ENCODE measurements at places on chromosomes 16 and 17.

GRCh38 chr17:1484676-1485422, 7.6 kb downstream of the MYO1C start:
- DNase-seq, result no peak

DNA sequence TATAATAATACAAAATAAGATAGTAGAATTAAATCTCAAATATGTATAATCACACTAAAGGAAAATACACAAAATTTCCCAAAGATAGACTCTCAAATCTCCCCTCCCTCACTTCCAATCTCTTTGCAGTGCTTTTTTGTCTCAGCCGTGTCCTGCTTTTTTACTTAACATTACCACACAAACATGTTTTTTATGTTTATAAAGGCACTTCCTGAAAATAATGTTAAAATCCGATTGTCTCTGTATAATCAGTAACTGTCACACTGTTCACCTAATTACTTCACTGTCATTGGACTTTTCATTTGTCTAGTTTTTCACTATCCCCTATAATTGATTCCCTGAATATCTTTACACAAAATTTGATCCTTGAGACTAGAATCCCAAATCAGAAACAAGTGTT, 38.2 kb upstream of the ALDH3A2 start:
- no peak for DNase-seq

DNA sequence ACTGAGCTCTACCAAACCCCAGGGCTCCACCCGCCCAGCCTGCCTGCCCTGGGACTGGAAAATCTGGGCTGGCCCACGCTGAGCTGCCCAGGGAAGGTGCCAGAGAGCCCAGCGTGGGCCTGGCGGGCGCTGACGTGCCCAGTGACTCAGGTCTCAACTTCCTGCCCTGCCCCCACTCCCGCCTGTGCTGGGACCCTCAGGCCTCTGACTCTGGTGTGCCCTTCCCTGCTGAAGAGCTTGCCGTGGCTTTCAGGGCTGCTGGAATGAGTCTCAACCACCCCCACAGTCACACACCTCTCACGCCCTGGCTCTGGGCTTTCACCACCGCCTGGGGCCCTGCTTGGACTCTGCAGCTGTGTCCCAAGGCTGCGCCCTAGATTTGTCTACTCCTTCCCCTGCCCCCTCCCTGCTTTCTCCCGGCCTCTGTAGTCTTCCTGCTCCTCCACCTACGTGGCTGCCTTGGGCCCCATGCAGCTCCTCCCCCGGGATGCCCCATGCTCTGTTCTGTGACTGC, 10.4 kb downstream of the LLGL1 start:
- DNase-seq, result no peak

GRCh38 chr17:43411749-43412148, 13.0 kb downstream of the ARL4D start:
- DNase-seq, result no peak

DNA sequence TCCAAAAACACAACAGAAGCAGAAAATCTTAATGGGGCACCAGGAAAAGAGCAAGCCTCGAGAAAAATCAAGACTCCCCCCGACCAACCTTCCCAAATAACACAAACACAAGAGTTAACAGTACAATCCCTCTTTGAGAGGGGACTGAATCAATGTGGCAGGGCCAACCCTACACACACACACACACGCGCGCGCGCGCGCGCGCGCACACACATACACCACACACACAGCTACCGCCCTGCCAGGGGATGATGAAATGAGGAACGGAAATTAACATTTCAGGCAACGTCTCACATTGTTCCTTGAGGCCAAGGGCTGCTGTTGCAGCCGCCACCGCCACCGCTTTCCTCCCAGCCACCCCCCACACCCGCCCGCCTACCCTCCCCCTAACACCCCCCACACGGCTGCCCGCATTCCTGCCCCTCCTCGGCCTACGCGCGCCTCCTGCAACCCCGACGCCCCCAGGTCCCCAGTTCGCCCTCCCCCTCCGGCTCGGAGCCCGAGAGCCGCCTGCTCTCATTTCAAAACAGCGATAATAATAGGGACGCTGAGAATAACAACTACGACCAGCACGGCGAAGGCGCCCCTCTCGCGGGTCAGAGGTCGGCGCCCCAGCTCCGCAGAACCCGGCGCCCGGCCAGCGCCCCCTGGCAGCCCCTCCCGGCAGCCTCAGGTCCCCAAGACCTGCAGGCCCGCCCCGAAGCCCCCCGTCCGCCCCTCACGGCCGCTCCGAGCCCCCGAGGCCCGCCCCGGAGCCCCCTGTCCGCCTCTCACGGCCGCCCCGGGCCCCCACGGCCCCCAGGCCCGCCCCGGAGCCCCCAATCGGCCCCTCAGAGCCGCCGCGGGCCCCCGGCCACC, 1.1 kb downstream of the ANKRD11 start:
- DNase-seq, result no peak

GRCh38 chr16:31460582-31461002, 1.3 kb downstream of the ARMC5 start:
- DNase-seq, result no peak

- no peak for DNase-seq
Measured at GRCh38 chr16:19481296-19481695, 40.6 kb downstream of the GDE1 start.

DNA sequence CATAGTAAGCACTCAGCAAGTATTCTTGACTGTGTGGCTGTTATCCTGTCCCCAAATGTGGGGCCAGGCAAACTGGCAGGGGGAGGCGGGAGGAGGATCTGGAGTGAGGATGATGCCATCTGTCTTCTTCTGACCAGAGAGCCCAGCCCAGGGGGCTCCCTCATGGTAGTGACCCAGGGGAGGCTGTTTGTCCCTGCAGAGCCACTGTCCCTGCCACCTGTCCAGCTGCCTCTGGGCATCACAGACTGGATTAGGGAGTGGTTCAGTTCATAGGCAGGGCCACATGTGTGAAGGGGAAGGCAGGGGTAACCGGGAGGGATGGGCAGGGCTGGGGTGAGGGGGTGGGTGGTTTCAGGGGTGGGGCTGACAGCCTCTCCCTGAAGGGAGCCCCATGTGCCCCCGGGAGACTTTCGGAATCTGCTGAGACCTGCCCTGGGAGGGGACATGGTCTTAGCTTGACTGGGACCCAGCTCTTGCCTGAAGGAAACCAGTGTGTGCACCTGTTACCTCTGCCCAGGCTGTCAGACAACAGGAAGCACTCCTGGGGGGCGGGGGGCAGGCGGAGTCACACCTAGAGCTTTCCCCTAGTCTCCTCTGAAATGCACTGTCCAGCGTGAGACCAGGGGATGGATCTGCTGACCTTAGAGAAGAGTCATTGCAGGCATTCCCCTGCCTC, 15.2 kb downstream of the ARHGAP23 start:
- no peak for DNase-seq

DNA sequence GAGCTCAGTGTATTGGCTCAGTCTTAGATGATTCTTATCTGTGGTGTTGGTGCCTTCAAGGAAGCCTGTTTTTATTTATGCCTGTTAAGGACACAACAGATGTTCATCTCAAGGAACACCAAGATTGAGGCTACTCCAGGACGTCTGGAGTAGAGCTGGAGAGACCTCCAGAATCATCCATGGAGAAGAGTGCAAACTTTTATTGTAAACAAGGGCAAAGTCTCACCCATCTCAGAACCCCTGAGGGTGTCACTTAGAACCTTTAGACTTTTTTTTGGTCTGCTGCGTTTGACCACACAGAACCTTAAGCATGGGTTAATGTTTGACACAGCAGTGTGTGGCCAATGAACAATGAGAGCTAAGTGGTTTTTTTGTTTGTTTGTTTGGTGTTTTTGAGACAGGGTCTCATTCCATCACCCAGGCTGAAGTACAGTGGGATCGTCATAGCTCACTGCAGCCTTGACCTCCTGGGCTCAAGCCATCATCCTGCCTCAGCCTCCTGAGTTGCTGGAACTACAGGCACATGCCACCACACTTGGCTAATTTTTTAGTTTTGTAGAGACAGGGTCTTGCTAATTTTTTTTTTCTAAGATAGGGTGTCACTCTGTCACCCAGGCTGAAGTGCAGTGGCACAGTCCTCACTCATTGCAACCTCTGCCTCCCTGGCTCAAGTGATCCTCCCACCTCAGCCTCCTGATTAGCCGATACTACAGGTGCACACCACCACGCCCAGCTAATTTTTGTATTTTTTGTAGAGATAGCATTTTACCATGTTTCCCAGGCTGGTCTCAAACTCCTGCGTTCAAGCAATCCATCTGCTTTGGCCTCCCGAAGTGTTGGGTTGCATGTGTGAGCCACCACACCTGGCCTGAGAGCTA, 16.3 kb downstream of the SLC47A1 start:
- no peak for DNase-seq

- no peak for DNase-seq
Measured at GRCh38 chr16:66618588-66619375, 14.3 kb downstream of the CMTM3 start.

GRCh38 chr17:2157675-2158395, 102.9 kb downstream of the HIC1 start:
- DNase-seq, result no peak

GRCh38 chr17:70968302-70968701, 799.0 kb downstream of the KCNJ2 start:
- no peak for DNase-seq

- no peak for DNase-seq
Measured at GRCh38 chr16:67384778-67385510, 8.4 kb downstream of the TPPP3 start.

Measured in vagina (tissue), 2 donors.